Smooth muscle cell of the brain vasculature (primary cell): ENCODE measurements at places on chromosomes 1 and 21.

- DNase-seq = no peak
Observed at GRCh38 chr1:219247441-219247840, 73.8 kb downstream of the LYPLAL1 start.

DNA sequence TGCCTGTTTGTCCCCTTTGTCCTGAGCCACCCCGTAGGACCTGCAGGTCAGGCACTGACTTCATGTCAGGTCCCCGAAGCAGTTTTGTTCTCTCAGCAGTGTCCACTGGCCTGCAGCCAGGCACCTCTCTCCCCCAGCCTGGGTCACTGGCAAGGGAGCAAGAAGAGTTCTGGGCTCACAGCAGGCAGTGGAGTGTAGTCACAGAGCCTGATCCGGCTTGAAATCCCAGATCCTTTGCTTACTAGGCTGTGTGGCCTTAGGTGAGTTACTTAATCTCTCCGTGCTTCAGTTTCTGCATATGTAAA lies 34.2 kb downstream of the L1TD1 start:
- DNase-seq = peak; percentile 20

- DNase-seq = no peak
Observed at GRCh38 chr1:1420654-1421141, 378 bp downstream of the ANKRD65 start.

DNA sequence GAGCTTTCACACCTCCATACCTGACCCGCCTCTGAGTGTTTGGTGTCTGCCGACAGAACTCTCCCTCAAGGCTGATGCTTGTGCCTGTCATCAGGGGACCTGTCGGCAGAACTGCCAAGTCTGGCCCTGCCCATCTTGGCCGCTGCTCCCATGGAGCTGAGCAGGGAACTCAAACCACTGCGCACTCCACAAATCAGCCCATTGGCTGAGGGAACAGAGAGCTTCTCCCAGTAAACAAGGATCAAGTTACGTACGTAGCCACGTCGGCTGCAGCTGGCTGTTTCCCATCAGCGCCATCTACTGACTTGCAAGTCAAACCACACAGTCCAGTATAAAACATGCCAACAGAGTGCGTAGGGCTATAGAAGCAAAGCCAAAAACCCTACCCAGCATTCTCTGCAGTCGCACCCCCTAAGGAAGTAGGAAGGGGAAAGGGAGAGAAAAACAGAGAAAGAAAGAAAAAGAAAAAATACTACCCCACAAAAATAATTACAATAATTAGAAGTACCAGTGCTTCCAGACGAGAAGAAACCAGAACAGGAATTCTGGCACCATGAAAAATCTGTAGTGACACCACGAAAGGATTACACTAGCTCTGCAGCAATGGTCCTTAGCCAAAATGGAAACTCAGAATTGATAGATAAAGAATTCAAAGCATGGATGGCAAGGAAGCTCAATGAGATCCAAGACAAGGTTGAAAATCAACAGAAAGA lies 13.1 kb downstream of the KRTAP13-1 start:
- DNase-seq = no peak

DNA sequence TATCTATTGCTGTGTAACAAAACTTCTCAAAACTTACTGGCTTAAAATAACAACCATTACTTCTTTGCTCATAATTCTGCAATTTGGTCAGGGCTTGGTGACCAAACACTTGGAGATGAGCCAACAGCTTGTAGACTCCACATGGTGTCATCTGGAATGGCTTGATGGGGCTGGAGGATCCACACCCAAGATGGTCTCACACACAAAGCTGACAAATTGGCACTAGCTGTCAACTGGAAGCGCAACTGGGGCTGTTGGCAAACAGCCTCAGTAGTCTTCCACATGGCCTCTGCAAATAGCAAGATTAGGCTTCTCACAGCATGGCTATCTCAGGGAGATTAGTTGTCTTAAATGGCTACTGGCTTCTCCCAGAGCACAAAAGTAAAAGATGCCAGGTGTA lies 27.1 kb upstream of the MTF2 start:
- no peak for DNase-seq

DNA sequence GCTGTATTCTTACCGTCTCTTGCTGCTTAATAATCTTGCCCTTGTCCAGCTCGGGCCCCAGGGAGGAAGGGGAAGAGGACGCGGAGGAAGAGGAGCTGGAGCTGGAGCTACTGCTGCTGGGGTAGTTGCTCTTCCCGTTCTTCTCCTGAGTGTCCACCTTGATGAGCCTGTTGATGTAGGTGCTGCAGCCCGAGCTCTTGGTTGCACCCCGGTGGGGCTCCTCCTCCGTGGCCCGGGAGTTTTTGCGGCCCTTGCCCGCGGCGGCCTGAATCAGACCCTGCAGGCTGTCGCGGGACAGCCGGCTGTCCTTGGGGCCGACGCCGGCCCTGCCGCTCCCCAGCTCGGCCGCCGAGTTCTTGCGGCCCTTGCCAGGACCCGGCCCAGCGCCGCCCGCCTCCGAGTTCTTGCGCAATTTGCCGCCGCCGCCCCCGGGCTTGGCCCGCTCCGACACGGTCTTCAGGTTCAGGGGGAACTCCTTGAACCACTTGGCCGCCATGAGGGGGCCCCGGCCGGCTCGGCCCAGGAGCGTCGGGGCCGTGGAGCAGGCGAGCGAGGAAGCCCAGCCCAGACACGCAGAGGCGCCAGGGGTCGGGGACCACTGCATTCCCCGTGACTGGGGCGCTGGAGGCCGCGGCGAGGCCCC lies 475 bp upstream of the TDRD10 start:
- DNase-seq = no peak

DNA sequence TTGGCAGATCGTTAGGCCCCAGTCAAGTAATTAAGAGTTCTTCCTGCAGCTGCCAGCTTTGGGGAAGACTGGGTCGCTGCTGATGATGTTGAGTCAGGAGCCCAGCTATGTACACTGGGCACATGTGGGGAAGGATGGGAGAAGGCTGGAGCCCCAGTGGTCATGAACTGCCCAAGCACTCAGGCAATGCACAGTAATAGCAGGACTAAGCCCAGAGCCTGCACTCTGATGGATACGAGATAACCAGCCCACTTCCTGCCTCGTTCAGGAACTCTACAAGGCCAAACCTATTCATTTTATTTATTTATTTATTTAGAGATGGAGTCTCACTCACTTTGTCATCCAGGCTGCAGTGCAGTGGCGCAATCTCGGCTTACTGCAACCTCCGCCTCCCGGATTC lies 81.1 kb upstream of the BTG3 start:
- DNase-seq = no peak

DNA sequence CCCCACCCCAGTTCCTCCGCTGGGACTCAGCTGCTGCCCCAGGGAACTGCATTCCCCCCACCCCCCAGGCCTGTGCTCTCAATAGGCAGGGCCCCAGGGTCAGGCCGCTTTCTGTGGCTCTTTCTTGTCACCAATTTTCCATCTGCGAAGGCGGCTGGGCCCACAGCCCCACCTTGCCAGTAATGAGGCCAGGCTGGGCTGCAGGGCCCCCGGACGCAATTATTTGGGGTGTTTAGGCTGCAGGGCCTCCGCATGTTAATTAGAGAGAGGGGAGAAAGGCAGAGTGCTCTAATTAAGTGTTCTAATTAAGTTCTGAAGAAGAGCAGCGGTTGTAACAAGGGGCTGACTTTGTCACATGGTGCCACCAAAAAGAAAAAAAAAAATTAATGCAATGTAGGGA lies 71.8 kb downstream of the EPHB2 start:
- DNase-seq = no peak

DNA sequence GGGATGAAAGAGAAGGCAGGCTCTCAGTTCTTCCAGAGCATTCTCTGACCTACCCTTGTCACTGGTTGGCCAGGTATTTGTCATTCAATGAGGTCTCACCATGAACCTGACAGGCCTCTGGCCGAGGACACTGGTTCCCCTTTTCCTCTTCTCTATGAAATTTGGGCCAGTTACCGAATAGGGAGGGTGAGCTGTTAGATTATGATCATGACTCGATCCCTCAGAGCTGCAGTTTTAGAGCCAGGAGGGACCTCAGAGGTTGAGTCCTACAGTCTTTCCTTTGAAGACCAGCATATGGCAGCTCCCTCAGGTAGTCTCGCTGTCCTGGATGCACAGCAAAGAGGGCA lies 29.5 kb upstream of the CLSTN1 start:
- DNase-seq = no peak

DNA sequence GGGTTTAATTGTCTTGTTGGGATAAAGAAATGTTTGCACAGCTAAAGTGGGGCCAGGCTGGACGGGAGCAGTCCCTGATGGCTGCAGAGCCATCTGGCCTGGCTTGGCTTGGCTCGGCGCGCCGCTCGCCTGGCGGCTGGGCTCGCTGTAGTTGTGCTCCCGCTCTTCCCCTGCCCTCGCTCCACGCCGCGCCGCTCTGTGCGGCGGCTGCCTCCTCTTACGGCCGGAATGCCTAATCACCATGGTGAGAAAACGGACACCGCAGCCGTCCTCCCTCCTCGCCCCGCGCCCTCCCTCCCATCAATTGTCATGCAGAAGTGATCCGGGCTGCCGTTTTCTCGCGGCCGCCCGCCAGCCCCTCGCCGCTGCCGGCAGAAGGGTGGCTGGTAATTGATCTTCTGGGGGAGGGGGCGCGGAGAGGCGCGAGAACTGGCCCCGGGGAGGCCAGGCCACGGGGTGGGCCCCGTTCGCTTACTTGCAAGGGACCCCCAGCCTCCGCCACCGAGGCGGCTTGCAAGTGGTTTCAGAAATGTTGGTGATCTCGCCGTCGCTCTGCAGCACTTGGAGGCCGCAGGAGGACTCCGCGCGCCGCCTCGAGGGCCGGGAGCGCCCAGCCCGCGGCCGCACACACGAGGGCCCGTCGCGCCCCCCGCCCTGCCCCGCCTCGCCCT lies 12.4 kb downstream of the RNF220 start:
- no peak for DNase-seq

- DNase-seq = no peak
Observed at GRCh38 chr1:32362474-32363313, at the start of the genes FAM229A and TSSK3. TSS of gene FAM229A (minus strand) at chr1:32362485. CDS start at chr1:32362091, 394 bp downstream. TSS of gene TSSK3 (plus strand) at chr1:32362539. CDS start at chr1:32362702, 163 bp downstream.

DNA sequence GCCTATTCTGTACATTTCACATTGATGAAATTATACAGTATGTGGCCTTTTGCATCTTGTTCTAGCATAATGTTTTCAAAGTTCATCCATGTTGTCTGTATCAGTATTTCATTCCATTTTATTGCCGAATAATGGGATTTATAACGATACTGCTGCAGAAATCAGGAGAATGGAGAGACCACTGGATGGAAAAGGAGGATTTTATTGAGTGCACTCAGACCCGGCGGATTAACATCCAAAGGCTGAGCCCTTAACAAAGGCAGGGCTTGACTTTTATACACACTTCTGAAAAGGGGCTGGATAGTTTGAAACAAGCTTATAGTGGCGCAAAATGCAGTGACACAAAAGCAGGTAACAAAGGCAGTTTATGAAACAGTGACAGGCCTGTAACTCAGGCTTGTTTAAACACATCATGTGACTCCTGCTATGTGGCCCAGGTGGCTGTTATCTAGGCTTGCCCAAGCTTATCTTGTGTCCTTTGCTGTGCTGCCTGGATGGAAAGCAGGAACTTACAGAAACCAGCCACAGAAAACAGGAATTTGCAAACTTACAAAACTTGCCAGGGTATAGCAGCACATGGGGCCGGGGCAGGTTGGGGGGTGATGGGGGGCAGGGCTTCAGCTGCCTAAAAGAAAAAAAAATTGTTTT lies 32.8 kb upstream of the KCNJ15 start:
- no peak for DNase-seq

DNA sequence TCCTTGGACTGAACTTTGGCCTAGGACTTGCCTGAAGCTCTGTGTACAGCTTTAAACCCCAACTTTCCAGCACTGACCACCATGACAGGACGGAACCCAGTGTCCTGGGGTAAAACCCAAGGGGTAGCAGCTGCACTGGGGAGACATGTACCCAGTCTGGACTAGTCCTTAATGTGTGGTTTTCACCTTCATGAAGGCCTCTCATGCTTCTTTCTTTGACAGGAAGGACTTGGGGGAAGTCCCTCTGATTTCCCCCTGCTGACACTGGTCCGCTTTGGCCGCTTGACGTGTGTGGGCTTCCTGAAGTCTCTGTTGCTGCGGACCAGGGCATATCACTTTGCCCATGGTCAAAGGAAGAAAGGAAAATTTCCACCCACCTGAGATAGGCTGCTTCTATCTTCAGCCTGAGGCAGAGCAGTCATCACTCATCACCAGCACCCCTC lies 66.3 kb upstream of the PRDX6 start:
- no peak for DNase-seq

GRCh38 chr1:27135541-27136235 lies 19.2 kb downstream of the SLC9A1 start:
- DNase-seq = no peak

GRCh38 chr1:243409284-243409683 lies 153.4 kb downstream of the SDCCAG8 start:
- no peak for DNase-seq

DNA sequence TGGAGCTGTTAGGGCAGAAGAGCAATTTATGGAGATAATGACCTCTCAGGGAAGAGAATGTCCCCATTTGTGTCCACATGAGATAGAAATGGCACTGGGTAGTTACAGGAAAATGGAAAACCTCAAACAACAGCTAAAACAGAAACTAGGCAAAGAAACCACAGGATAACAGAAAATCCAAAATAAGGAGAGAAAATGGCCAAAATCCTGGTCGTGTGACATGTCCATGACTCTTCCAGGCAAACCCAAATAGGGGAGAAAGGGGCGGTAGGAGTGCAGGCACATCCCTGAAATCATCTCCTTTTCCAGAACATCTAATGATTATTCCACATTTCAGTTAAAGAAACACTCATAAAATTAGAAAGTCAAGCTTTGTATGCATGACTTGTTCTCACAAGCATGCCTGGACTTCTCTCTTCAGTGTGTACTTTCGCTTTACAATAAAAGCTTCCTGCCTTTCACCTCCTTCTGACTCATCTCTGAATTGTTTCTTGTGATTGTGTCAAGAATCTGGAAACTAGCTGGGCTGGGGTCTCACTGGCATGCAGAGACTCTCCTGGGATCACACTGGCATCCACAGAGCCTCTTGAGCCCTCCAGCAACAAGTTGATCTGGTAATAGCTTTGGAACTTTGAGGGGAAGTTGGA lies 171.4 kb upstream of the ZP4 start:
- no peak for DNase-seq

DNA sequence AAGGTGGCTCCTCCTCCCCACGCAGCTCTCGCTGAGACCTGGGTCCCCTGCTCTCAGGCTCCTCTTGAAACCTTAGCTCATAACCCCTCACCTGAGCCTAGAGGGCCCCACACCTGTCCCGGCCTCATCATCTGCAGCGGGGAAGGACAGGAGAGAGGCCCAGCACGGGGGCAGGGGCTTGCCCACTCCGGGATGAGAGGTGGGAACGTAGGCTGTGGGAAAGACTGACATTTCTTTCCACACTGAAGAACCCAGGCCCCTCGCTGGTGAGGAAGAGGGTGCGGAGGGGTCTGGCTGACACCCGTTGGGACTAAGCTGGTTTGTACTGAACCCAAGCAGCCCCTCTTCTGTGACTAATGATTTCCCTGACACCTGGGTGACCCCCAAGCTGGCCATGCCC lies 14.0 kb upstream of the NES start:
- no peak for DNase-seq

- DNase-seq = no peak
Observed at GRCh38 chr1:118989878-118990378, 1.8 kb upstream of the TBX15 start.

- DNase-seq = no peak
Observed at GRCh38 chr1:229689904-229690303, 63.9 kb downstream of the URB2 start.

GRCh38 chr1:151594143-151594625 lies 17.7 kb upstream of the SNX27 start:
- DNase-seq = peak; percentile 21
